ENCODE measurements at places on chromosomes 11 and 22. TPM values are rescaled to one million over a fixed set of nuclear protein-coding genes. Genes with fewer than 3 reads are reported as not detected.

Gene GPR83
- 0.62 TPM for polyA plus RNA-seq

Gene IL18
- 9.5 TPM for polyA plus RNA-seq

Gene BTBD18
- polyA plus RNA-seq = 0.14 TPM

Gene OR8G1
- not detected for polyA plus RNA-seq

Gene KCNJ1
- polyA plus RNA-seq = 91.8 TPM

Gene OR56A1
- not detected for polyA plus RNA-seq

Gene MS4A12
- polyA plus RNA-seq = not detected

Gene AQP11
- 5.3 TPM for polyA plus RNA-seq

Gene OR5B21
- polyA plus RNA-seq = not detected

GRCh38 chr11:99333621-99334020 is 312.9 kb downstream of the CNTN5 start:
- no peak for DNase-seq

GRCh38 chr22:38068641-38069371 is 11.6 kb downstream of the PICK1 start:
- DNase-seq = no peak

DNA sequence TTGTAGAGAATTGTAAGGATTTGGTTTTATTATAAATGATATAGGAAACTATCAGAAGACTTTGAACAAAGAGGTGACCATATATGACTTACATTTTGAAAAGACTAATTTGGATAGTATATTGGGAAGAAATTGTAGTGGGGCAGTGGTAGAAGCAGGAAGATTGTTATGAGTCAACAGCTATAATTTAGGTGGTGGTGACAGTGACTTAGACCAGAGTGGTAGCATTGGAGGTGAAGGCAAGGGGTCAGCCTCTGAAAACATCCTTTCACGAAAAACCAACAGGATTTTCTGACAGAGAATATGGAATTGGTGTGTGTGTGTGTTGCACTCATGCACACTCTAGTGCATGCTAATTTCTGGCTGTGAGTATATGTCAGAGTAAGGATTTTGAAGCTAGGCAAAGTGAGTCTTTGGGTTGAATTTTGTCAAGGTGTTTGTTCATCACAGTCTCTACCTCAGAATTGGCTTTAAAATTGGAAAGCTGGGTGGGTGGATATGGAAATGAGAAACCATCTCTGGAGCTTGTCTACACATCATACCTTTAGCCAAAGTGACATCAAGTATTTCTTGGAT is 8.2 kb upstream of the HBE1 start:
- DNase-seq = no peak

GRCh38 chr11:65363770-65364169 is 9.2 kb downstream of the TIGD3 start:
- DNase-seq = no peak

GRCh38 chr11:80873310-80873999 is 1432.6 kb upstream of the TENM4 start:
- DNase-seq = no peak

GRCh38 chr11:116986521-116987105 is 111.6 kb downstream of the SIK3 start:
- no peak for DNase-seq

DNA sequence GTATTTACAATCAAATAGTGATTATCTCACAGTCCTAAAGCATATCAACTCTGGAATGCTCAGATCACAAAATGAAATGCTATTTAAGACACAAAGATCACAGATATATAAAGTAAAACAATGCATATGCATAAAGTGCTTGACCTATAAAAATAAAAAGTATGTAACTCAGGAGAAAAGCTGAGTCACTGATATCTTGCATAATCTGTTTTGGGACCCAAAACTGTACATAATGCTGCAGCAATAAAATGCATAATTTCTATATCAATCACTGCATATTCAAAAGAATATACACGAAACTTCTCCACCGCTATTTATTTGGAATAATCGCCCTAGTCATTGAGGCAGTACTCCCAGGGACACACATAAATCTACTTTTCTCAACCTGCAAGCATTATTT is 34.9 kb upstream of the GRIA4 start:
- no peak for DNase-seq

- DNase-seq = peak; percentile 3
Measured at GRCh38 chr11:129643031-129643721, 172.5 kb upstream of the TMEM45B start.

- no peak for DNase-seq
Measured at GRCh38 chr11:24238771-24239645, 257.8 kb upstream of the LUZP2 start.

DNA sequence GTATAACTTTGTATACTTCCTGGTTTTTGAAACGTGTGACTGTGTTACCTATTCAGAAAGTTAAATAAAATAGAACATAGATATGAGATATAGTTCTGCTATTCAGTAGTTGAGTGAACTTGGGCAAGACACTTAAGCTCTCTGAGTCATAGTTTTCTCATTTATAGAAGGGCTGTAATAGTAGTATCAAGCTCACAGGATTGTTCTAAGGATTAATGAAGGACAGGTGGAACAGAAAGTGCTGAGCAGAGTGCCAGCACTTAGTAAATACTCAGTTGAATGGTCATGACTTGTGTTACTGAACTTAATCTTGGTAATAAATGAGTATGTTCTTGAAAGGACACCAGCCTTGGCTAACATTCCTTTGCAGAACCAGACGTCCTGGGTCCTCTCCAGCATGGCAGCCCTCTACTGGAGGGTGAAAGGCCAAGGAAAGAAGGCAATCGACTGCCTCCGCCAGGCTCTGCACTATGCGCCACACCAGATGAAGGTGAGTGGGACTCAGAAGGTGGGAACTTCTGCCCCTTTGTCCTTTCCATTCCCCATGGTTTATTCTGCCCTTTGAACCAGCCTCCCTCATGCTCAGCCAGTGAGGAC is 131.2 kb downstream of the TTC17 start:
- no peak for DNase-seq

- no peak for DNase-seq
Measured at GRCh38 chr22:39275814-39276439, 31.1 kb upstream of the PDGFB start.

DNA sequence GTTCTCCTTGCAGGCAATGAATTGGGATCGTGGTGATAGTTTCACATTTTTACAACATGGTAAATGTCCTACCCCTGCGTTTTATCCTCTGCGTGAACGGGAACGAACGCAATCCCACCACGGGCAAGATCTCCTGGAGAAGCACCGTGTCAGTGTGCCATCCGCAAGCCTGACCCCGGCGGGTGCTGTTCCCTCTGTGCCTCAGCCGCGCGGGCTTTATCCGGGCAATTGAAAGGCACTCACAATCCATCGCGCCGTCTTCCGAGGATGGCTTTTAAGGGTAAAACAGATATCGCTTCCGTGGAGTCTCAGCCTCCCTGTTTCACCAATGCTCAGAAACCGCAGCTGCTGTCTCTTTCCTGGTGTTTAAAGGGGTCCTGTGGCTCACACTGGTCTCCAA is 1387.5 kb downstream of the BRD1 start:
- DNase-seq = no peak

DNA sequence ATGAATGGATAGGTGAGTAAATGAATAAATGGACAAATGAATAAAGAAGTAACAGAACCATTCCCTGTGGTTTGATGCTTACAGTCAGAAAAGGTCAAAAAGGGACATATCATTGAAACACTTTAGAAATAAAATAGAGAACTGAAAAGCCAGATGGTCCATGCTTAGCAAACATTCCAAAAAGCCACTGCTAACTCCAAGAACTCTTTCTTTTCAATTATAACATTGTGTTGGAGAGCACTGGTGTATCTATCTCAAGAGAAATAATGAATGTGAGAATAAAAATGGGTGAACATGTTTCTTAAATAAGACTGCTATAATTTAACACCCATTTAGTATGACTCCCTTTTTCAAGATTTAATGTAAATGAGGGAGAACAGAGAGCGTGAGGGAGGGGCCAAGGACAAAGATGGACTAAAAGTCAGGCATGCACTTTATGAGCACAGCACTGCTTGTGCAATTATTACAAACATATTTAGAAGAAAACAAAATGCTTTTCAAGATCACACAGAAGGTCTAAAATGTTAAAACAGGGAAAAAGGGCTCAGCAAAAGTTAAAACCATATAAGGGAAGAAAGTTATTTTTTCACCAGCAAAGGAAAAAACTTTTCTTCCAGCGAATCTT is 224.3 kb upstream of the PITPNB start:
- no peak for DNase-seq

Measured in renal pelvis (tissue), 12 donors.